Ammon's horn (tissue), 1 donor: ENCODE measurements at places on chromosomes 12 and 14.

DNA sequence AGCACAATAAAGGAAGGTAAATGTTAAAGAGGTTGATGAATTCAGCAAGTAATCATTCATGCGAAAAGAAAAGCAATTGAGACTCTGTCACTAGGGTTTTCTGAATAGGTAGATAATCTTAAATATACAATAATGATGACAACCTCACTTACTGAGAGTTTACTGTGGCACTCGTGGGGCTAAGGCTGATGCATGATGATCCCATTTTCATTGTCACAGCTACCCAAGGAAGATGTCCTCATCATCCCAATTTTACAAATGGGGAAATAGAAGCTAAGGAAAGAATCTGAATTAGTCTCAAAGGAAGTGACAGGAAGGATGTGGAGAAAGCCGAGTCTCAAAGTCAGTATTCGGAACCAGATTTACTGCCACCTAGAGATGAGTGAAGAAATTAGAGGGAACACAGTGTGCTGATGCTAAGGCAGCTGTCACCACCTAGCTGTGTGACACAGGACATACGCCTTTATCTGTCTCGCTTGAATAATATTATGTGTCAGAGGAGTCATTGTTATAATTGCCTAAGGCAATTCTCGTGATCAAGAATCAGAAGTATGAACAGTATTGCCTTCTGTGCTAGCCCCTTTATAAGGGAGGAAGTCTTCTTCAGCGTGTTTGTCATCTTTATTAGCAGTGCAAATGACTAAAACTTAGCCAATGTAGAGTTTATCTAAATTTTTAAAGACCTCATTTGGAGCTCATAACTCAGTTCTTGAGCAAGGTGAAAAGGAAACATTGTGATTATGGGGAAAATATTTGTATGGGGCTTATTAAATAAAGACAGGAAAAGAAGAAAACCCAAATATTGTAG is 63.2 kb downstream of the ERGIC2 start:
- DNase-seq = peak; percentile 94

- DNase-seq = peak; percentile 93
Measured at GRCh38 chr12:124940393-124941169, 26.1 kb upstream of the UBC start.

- DNase-seq = no peak
Measured at GRCh38 chr12:106714926-106715325, 59.6 kb upstream of the RIC8B start.

GRCh38 chr12:53313996-53314395 is 7.4 kb downstream of the AAAS start:
- DNase-seq = no peak

- DNase-seq = peak; percentile 91
Measured at GRCh38 chr12:50074936-50075807, 10.0 kb upstream of the SMARCD1 start.

- peak; percentile 82 for DNase-seq
Measured at GRCh38 chr14:36069535-36069900, 107.0 kb downstream of the PTCSC3 start.

- no peak for DNase-seq
Measured at GRCh38 chr12:105291531-105291930, 39.0 kb upstream of the C12orf75 start.

DNA sequence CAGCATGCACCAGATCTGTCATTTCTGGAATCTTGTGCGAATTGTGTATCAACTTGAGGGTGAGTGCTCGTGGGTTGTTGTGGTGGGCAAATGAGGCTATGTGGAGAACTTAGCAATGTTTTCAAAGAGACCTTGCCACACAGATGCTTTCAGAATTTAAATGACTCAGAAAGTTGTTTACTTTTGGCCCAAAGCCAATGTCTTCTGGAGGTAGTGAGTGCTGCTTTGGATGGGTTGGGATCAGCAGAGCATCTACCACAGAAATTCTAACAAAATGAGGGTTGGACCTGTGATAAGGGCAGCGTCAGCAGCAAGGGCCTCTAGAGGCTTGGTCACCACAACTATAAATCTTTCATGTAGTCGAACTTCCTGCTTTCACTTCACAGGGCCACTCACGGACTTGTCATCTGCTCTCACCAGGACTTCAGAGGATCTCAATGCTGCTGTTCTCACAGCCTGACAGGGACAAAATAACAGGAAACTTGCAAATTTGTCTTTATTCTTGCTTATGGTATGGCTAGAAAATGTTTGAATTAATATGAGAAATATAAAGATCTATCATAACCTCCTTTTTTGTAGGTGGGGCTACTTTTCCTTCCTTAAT is 111.4 kb downstream of the DACT1 start:
- peak; percentile 61 for DNase-seq

DNA sequence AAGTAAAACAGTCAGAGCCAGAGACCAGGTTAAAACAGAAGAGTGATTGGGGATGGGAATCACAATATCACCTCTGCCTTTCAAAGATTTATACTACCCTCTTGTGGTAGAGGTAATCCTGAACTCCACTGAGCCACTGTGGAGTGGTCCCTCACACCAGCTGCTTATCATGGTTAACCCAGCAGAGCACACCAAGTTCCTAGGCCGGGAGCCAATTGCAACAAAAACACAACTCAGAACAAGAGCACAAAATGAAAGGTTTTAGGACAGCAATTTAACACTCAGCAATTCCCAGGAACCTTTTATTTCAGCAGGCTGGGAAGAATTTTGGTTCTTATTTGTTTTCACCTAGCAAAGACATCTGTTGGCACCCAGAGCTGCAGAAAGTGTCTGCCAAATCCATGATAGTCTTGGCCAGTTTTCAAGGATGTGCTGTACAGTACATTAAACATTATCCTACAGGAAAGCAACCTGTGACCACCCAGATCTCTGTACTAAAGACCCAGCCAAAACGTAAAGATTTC is 220.5 kb upstream of the ATXN7L3B start:
- peak; percentile 64 for DNase-seq
